ENCODE measurements at places on chromosomes 1 and 21.

- DNase-seq, result no peak
Measured at GRCh38 chr1:45622524-45623394, 1.1 kb downstream of the CCDC17 start.

GRCh38 chr1:98333406-98333805 lies 328.1 kb upstream of the SNX7 start:
- no peak for DNase-seq

DNA sequence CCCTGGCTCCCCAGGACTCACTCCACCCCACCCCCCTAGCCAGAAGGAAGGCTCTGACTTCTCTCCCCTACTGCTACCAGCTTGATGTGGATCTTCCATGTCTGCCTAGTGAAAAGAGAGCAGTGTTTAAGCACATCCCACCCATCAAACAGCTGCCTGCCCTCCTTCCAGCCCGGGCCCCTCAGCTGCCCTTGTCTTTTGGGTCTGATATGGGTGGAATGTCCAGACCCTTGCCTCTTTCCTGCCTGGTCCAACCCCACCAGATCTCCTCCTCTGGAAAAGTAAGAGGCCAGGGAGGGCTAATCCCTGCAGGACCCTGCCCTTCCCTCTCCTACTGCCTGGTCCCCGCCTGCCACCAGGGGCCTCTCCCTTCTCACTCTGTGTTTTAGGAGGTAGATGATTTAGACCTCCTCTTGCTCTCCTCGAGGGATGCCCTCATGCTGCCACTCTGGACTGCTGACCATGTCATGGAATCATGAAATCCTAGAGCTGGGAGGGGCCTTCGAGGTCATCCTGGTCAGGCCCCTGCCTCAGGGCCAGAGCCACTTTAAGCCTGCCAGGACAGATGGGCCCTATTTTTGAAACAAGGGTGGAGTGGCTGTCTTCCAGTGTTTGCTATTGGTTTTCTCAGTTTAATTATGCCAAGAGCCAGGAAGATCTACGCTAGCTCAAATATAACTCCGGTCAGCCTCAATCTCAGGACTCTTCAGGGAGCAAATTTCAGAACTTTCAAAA lies 15.8 kb upstream of the HSPG2 start:
- DNase-seq, result no peak

DNA sequence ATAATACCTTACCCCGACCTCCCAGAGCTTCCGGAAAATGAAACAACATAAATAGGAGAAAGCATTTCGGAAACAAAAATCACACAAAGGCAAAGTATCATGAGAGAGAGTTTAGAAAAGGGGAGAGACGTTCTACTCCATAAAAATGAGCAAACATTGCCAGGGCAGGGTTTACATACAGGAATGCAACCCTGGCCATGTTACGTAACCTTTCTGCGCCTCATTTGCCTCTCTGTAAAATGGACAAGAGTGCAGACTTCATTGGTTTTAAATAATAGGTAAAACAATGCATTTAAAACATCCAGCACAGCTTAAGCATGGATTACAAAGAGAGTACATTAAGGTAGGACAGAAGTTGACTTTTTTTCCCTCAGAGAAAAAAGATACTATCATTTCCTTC lies 45.6 kb downstream of the PHC2 start:
- no peak for DNase-seq

DNA sequence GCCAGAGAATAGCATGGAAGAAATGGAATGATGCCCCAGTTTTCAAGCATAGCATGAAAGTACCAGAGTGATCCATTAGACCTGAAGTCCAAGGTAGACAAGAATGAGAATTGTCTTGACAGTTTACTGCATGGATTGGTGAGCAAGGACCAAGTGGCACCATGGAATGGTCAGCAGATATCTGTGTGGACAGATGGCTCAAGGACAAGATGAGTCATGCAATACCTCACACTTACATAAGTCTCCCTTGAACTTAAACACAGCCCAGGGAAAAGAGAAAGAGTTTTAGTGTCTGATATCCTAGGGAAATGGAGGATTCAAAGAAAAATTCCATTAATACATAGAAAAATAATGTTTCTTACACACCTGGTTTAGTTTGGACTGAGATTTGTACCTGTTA lies 195.2 kb downstream of the MRPL39 start:
- DNase-seq, result no peak

DNA sequence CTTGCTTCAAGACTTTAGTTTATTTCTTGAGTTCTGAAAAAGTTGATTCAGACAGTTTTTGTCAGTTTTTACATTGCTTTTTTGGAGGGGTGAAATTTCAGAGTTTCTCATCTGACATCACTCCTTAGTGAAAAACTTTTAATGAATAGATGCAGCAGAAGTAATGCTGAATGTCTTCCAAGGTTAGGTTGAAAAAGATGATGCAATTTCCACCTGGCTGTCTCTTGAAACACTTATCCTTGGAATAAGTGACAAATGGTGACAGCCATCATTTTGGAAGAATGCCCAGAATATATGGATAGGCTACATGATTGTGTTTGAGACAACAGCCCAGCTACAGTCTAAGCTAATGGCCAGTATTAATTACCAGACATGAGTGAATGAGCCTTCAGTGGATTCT lies 140.8 kb downstream of the ZNF644 start:
- no peak for DNase-seq

GRCh38 chr1:154884869-154885701 lies 15.0 kb upstream of the KCNN3 start:
- no peak for DNase-seq

- no peak for DNase-seq
Measured at GRCh38 chr1:73066866-73067265, 784.5 kb upstream of the NEGR1 start.

- no peak for DNase-seq
Measured at GRCh38 chr1:186722711-186723309, 42.6 kb upstream of the PTGS2 start.

DNA sequence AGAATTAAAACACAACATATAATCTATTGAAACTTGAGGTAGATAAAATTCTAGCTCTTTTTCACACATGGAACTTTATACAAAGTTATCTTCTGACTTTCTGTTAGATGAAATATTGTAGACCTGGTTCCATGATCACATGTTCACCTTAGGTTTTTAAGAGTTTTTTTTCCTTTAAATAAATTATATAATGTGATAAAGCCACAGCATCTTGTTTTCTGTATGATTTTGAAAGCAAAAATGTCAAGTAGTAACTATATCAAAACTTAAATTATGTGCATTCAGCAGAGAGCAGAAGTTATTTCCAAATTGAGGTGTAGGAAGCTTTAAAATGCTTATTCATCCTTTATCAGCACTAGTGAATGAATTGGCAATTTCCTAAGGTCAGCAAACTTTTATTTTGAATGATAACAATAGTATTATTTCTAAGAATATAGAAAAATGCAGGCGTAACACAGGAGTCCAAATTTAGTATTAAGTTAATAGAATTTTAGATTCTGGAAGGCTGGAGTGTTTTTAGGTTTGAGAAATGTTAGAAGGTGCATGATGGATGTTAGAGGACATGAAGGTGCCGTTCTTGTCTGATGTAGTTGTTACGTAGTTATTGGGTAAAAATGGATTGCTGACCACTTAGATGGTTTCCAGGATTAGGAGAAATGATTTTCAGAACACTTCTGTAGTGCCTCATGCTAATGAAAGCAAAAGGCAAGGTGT lies 17.5 kb downstream of the BACH1 start:
- no peak for DNase-seq

DNA sequence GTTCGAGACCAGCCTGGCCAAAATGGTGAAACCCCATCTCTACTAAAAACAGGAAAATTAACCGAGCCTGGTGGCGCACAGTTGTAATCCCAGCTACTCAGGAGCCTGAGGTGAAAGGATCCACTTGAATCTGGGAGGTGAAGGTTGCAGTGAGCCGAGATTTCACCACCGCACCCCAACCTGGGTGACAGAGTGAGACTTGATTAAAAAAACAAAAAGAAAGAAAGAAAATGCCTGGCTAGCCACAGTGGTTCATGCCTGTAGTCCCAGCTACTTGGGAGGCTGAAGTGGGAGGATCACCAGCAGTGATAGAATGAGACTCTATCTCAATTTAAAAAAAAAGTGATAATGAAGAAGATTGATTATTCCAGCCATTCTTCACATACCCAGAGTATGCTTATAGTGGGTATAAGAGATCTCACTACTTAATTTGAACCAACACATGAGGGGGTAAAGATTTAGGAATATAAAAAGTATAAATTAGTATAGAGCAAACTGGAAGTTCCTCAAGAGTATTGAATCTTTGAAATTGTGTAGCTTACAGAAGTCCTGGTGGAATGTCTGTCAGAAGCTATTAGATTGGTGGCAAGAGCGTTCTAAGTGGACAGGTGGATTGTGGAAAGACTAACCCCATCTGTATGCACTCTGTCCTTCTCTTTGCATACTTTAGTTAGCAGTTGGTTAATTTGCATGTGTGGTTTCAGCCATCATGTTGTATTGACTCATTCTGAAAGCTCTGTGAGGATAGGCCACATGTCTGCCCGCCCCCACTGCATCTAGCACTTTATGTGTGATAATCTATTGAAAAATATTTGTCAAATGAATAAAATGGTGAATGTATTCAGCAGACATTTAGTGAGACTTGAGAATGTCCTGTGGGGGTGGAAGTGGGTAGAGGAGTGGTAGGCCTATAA lies 25.0 kb downstream of the RLF start:
- DNase-seq, result peak; percentile 33

GRCh38 chr1:85027242-85027983 lies 20.9 kb downstream of the MCOLN3 start:
- DNase-seq, result no peak

DNA sequence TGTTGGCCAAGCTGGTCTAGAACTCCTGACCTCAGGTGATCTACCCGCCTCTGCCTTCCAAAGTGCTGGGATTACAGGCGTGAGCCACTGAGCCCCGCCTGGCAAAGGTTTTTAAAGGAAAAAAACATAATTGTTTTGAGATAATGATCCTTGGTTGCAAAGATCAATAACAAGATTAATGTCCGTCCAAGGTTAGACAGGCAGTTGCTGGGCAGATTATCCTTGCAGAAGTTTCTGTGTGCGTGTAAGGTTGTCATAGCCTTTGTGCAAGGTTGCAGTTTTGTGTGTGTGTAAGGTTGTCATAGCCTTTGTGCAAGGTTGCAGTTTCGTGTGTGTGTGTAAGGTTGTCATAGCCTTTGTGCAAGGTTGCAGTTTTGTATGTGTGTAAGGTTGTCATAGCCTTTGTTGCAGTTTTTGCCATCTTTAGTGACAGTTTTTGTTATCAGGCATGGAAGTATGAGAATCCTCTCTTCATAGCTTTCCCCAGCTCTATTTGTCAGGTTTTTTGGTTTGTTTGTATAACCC lies 3.6 kb downstream of the YBEY start:
- no peak for DNase-seq

GRCh38 chr21:28106370-28106890 lies 886.2 kb downstream of the LTN1 start:
- no peak for DNase-seq

DNA sequence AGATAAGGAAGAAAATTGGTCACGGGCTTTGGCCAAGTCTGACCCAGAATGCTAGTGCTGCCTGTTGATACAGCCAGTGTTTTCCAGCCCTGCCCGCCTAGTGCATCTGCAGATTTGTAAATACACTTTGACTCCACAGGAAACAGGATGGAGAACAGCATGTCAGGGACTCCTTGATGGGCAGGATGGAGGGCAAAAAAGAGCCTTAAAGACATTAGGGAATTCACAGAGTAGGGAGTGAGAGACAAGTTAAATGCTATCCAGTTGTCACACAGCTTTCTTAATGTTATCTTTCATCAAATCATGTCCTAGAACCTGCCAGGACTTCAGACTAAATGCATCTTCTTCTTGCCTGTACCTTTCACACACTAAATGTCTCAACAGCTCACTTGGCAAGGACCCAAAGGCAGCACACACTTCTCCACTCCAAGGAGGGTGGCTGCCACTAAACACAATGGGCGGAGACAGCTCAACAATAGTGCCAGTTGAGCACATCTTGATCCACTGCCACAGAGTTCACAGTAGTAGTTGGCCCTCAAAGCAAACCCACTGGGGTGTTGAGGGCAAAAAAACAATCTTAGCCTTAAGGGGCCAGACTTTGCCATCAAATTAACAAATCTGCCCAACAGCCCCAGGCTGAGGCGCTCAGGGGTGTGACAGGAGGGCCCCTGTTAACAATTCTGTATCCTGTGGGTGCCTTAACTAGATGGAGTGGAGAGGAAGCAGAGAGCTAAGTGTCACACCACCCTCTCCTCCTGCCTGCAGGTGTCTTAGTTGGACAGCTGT lies 2.7 kb downstream of the HIVEP3 start:
- DNase-seq, result no peak

DNA sequence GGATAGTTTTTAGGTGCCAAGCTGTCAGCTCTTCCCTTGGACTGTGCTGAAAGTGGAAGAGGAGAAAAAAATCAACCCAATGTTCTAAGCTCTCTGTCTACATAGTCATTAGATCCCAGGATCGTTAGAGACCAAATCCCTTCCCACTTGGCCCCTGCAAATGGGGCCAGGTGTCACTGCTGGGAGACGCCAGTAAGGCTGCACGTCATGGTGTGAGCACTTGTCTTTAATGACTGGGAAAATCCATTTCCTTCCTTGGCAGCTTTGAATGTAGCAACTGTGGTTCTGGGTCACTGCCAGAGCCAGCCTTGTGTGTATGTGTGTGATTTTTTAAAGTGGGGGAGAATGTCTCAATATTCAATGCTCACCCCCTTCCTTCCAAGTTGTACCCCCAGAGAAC lies 59.9 kb downstream of the MAN1C1 start:
- no peak for DNase-seq

DNA sequence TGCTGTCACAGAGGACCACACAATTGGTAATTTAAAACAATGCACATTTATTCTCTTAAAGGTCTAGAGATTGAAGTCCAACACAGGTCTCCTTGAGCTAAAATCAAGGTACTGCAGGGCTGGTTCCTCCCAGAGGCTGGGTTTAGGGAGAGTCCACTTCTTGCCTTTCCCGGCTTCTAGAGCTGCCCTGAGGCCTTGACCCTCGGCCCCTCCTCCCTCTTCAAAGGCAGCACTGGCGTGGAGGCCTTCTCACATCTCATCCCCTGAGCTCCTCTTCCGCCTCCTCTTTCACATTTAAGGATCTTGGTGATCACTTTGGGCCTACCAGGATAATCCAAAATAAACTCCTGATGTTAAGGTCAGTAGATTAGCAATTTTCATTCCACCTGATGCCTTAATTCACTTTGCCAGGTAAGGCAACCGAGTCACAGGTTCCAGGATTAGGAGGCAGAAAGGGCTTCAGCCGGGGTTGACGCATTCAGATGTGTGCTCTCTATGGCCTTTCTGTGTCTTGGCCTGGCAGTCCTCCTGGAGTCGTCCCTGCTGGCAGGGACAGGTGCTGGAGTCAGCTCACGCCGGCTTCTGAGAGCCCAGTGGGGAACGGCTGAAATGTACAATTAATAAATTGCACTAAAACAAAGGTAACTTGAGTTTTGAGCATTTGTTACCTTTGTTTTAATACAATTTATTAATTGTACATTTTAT lies 61.2 kb upstream of the ABCG1 start:
- no peak for DNase-seq

- DNase-seq, result no peak
Measured at GRCh38 chr1:77218477-77219165, 609 bp downstream of the PIGK start.

DNA sequence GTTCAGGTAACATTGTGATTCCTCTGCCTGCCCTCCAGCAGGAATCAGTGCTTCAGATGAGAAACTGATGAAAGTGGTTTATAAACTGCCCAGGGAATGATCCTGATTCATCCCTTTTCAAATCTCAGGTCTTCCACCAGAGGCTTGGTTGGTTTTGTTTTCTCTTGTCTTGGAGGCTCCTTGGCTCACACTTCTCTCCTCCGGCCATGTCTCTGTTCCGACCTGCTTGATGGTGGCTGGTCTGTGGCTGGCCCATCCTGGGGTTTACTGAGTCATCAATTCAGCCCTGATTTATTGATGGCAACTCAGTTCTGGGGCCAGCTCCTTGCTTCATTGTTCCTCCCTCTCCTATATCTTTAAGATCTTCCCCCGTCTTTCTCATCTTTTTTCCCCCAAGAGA lies 56.6 kb upstream of the SLC2A1 start:
- no peak for DNase-seq

GRCh38 chr21:35900539-35900938 lies 159.8 kb downstream of the SETD4 start:
- no peak for DNase-seq

All from activated CD4-positive, CD25-positive, alpha-beta regulatory T cell treated with anti-CD3 and anti-CD28 coated beads, Interleukin-2, amount 50 U/mL, for 16 hours (primary cell).